Activated CD4-positive, alpha-beta memory T cell treated with anti-CD3 and anti-CD28 coated beads, Interleukin-2, amount 10 ng/mL, durations not matched to agents 7 days and 5 days (primary cell): ENCODE measurements at places on chromosomes 2 and 18. TPM values are rescaled to one million over a fixed set of nuclear protein-coding genes. Genes with fewer than 3 reads are reported as not detected.

GRCh38 chr18:57084331-57085271, 62.3 kb upstream of the BOD1L2 start:
- no peak for DNase-seq

GRCh38 chr18:74082742-74083556, 64.7 kb downstream of the FBXO15 start:
- DNase-seq = peak; percentile 25

- DNase-seq = no peak
Observed at GRCh38 chr2:209499069-209499468, 75.2 kb downstream of the MAP2 start.

DNA sequence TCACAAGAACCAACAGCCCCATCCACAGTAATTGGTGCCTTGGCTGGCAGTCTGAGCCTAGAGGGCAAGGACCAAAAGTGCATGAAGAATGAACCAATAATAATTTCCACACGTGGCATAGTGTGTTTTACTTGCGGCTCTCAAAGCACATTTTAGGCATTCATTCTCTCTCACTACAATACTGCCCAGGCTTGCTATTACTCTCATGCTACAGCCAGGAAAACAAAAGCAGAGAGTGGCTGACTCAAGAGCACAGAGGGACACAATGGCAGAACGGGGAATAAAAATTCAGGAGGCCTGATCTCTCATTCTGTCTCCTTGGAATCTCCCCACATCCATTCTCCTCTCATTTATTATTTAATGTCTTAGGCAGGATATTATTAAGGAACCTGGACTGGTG, 57.0 kb upstream of the NOL4 start:
- no peak for DNase-seq

DNA sequence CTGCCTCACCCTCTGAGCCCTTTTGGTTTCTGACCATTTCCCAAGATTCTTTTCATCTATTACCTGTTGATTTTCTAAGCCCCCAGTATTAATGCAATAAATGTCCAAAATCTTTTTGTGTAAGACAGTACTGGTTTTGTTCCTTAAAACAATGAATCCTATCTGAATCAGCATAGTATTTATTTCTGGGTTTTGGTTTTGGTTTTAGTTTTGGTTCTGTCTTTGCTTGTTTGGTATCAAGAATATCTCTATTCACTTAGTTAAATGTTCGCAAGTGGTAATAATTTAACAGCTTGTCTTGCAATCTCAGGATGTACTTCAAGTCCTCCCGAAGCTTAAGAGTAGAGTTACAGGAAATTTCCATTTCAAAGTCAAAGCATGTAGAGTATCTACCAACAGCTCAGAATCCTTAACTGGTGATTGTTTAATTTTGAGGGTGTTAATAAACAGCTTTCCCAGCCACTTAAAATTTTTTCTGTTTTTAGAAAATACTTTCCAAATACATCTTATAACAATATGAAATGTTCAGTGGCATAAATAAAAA, 67.7 kb upstream of the NEDD4L start:
- no peak for DNase-seq

DNA sequence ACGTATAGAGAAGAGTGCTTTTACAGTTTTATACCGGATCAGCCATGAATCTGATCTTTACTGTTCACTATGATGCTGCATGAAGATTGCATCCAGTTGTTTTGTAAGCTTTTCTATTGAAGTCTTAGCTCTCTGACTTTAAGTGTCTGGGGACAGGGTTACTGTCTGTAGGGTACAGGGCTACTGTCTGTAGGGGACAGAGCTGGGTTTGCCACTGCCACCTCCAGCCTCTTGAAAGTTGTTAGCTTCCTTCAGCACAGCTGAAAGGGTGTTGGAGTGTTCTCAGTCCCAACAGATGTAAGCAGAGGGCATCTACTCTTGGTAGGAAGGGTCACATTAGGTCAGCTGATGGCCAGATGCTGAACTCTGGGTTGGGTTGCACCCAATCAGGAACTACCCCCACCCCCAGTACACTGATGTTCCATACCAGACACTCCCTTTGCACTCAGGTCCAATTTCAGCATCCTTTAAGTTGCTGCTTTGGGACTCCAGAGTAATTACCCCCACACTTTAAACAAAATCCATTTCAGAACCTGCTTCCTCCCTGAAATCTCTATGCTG, 58.0 kb downstream of the MYL12B start:
- no peak for DNase-seq

- peak; percentile 33 for DNase-seq
Observed at GRCh38 chr2:39266139-39266805, 22.5 kb upstream of the CDKL4 start.

DNA sequence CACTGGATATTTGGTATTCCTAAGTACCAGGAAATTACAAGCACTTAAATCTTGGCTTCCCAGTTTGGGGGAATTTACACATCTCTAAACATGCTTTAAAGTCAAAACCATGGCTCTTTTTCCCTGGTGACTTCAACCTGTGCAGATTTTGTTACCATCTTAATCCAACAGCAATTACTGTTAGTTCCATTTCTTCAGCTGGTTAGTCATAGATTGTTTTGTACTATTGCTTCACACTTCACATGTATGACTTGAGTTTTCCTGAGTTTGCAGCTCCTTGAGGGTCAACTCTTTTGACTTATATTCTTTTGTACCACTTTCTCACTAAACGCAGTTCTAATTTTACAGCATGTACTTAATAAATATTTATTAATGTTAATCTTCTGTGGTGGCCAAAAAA, 203.4 kb upstream of the RND3 start:
- no peak for DNase-seq

- DNase-seq = no peak
Observed at GRCh38 chr2:134362152-134362668, 108.3 kb downstream of the MGAT5 start.

GRCh38 chr18:50024466-50024865, 170.5 kb downstream of the MYO5B start:
- no peak for DNase-seq

DNA sequence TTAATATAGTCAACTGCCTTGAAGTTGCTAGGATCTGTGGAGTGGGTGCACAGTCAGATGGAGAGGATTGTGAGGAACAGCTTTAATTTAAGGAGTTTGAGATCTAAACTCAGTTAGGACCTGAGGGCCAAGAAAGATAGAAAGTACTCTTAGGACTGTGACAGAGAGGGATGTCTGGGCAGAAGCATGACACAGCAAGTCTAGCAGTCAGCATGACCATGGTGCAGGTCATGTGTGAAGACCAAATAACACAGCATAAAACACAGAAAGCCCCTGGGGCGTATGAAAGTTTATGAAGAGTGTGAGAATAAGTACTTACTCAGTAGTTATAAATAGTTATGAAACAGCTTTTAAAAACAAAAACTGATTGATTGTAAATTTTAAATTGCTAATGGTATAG, 107.2 kb downstream of the GALNT1 start:
- DNase-seq = no peak

- no peak for DNase-seq
Observed at GRCh38 chr2:142734770-142735169, 142.7 kb upstream of the KYNU start.

DNA sequence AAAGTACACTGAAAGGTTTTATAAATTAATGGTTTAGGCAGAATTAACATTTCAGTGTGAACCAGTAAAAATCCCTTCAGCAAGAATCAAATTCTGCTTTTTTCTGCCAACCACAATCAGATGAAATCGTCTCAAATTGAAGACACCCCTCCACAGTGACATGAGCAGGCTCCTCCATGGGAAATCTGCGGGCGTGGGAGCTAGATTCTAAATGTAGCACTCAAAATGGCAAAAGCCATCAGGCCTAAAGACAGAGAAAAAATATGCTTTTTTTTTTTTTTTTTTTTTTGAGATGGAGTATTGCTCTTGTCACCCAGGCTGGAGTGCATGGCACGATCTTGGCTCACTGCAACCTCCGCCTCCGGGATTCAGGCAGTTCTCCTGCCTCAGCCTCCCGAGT, 55.8 kb upstream of the MRPS9 start:
- no peak for DNase-seq

DNA sequence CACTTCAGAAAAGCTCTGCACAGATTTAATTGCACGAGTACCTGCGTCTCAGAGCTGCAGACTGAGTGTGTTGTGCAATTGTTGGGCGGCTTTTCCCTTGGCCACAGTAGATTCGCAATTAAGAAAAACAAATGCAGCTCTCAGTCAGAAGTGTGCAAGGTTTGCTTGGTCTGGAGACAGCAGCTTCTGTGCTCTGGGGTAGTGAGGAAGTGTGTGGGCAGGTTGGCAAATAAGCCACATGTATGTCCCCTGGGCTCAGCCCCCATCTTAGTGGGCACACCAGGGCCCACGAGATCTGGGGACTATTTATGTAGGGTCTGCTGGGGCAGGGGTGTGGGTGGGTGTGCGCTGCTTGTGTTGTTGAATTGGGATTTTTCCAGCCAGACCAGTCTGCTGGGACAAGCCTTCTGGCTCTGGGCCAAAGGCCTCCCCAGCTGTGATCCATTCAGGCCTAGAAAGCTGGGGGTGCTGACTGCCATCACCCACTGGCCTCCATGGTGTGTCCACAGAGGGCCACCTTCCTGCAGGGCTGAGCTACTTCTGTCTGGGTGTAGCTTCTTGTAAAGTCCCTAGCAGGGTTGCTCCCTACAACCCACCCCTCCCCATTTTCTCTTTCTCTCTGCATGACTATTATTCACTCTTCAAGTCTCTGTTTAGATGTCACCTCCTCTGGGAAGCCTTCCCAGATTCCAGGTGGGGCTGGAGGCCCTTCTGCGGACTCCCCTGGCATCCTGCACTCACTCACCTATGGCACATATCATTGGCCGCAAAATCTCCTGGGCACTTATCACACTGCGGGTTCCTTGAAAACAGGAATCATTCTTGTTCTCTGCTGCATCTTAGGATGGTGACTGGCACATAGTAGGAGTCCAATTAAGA, 67.8 kb downstream of the ODC1 start:
- no peak for DNase-seq

GRCh38 chr2:190110699-190111098, 48.2 kb upstream of the MSTN start:
- DNase-seq = no peak

GRCh38 chr2:176078541-176079284, 5.0 kb downstream of the EVX2 start:
- DNase-seq = no peak

GRCh38 chr2:18585526-18585925, 3.8 kb downstream of the NT5C1B start:
- no peak for DNase-seq

- DNase-seq = no peak
Observed at GRCh38 chr2:105557021-105557920, 158.4 kb upstream of the FHL2 start.

GRCh38 chr2:190137561-190137960, 75.0 kb upstream of the MSTN start:
- DNase-seq = no peak

GRCh38 chr2:60533101-60534051, 20.1 kb downstream of the BCL11A start:
- no peak for DNase-seq

GRCh38 chr2:9508931-9509330, 34.6 kb downstream of the IAH1 start:
- no peak for DNase-seq

DNA sequence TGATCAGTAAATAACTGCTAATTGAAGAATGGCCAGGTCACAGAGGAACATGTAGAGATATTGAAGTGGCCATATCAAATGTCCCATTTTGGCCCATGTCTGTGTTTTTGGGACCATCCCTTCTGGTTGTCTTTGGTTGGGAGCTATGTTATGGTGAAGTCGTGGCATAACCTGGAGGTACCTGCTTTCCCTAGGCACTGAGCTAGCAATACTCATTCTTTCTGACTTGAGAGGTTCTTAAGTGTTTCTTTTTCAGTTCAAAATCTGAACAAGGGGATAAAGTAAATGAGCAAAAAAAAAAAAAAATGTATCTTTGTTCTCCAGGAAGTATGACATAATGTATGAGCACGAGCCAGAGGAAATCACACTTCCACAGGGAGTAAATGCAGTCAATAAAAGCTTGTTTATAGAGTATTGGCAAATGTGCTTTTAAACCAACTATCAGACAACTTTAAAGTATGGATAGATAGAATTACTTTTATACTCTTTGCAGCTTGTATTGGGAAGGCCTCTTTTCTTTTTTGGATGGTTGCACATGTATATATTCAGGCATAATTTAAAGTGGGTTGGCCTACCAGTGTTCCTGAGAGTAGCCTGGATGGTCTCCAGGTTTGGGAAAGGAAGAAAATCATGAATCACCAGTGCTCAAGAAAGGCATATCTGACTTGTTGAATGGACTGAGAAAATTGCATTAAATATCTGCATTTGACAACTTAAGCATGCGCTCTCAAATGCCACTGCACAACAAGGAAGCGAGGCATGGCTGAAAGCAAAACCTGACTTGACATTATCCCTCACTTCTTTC, 125.0 kb downstream of the SPHKAP start:
- no peak for DNase-seq

DNA sequence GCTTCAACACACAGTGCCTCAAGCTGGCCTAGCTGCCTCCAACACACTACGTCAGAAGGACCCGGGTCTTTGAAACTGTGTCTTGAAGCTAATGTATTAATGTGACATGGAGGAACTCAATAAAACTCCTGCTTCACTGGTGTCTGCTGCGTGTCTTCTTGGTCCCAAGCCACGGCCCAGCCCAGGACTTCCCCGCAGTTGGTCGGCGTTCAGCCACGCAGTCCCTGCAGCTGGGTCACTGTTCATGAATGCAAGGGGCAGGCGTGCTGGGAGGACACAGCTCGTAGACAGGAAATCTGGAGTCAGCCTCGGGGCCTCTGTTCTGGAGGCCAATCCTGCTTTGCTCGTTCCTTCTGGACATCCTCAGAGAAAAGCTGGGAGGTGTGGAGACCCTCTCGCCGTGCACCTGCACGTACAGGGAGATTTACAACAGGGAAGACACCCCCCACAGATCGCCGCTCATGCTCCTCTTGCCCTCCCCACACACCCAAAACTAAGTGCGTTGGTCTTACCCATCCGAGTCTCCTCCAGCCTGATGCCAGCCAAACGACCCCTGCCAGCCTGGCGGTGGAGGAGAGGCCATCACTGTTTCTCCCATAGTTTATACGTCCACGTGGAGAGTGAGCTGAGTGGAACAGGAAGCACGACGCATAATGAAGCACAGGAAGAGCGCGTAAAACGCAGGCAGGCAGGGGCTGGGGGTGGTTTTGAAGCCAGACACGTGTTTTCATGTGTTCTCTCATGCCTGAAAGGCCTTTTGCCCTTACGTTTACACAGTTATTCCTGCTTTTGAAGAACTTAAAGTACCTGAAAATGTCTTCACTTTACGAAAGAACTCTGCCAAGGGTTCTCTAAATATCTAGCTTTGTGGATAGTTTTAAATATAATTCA, 39.7 kb downstream of the ADI1 start:
- DNase-seq = no peak

GRCh38 chr2:127361929-127362885, 25.6 kb downstream of the MAP3K2 start:
- no peak for DNase-seq

- DNase-seq = no peak
Observed at GRCh38 chr18:49646873-49647272, 85.0 kb downstream of the LIPG start.

LTBP1 gene
- total RNA-seq = 0.35 TPM

ANKRD30B gene
- total RNA-seq = not detected

NTSR2 gene
- not detected for total RNA-seq

CDKL4 gene
- total RNA-seq = not detected

GALR1 gene
- total RNA-seq = not detected

VAMP8 gene
- total RNA-seq = 133 TPM

SGPP2 gene
- total RNA-seq = 2.7 TPM

TMEM37 gene
- not detected for total RNA-seq

ATOH8 gene
- total RNA-seq = 0.55 TPM

ARHGAP15 gene
- 167 TPM for total RNA-seq

DSG2 gene
- 0.13 TPM for total RNA-seq

SLC14A1 gene
- 1.5 TPM for total RNA-seq

CNTNAP5 gene
- not detected for total RNA-seq

POTEJ gene
- total RNA-seq = not detected

TACR1 gene
- not detected for total RNA-seq

CD8A gene
- 4.8 TPM for total RNA-seq

OTOS gene
- total RNA-seq = not detected
